ENCODE measurements at places on chromosomes 5 and 9.
A peak's percentile ranks its signal among the peaks of the same experiment; 100 is the strongest.

GRCh38 chr5:131394128-131394527, 130.3 kb downstream of the CDC42SE2 start:
- DNase-seq: no peak

DNA sequence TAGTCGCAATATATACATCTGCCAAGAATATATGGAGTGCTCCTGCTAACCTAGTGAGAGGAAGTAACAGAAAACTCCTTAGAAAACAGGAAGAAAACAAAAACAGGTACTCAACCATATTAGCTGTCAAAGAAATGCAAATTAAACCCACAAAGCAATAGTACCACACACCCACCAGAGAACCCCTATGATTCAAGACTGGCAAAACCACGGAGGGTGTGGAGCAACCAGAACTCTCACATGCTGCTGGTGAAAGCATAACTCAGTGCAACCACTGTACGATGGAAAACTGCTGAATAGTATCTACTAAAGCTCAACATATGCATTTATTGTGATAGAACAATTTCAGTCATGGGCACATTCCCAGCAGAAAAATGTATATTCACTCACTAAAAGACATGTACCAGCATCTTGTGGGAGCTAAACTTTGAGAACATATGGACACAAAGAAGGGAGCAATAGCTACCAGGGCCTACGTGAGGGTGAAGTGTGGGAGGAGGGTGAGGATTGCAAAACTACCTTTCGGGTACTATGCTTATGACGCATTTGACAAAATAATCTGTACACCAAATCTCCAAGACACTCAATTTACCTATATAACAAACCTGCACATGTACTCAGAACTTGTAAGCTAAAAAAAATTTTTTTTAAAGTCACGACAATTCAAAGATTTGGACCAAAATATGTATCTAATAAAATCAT, 34.0 kb downstream of the PTPN3 start:
- no peak for DNase-seq

GRCh38 chr5:149268928-149269557, 2.6 kb upstream of the AFAP1L1 start:
- DNase-seq: peak; percentile 48

DNA sequence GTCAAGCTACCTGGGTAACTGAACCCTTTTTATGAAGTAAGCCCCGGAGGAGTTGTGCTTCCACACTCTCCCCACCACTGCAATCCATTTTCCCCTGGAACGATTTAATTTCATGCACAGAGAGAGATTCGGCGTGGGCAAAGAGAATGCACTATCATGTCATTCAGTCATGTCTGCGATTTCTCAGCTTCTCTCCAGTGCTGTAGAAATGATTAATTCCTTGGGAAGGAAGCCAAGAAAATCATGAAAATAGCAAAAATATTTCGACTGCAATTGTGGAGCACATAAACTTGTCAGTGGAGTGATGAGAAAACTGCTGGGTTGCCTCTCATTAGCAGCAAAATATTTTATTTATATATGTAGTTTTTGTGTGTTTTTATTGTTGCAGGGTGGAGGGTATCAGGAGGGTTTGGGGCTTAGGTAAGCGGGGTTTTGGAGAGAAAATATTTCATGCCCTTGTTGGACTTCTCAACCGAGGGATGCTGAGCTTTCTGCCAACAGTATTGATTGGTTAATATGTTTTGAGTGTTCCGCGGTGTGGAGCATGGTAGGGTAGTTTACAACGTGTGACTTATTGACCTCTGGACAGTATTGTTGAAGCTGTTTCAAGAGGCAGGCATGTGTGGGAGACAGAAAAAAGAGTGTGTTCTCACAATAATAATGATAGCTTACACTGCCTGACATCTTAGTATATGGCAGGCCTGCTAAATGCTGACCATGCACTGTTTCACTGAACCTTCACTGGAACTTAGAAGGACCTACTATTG, 69.3 kb downstream of the SGCD start:
- no peak for DNase-seq

DNA sequence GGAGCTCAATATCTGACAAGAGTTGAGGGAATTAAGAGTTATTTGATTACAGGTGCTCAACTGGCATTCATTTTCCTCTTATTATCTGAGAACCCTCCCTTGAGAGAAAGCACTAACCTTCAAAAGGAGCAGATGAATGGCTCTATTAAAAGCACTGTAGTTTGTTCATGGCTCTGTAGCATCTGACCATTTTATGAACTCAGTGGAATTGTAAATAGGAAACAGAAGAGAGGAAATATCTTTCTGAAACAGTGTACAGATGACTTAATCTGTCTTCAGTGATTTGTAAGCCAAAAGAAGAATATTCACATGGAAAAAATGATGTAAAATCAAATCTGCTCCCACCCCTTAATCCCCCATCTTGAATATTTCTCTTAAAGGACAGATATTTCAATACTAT, 810.4 kb upstream of the GRAMD2B start:
- DNase-seq: no peak

DNA sequence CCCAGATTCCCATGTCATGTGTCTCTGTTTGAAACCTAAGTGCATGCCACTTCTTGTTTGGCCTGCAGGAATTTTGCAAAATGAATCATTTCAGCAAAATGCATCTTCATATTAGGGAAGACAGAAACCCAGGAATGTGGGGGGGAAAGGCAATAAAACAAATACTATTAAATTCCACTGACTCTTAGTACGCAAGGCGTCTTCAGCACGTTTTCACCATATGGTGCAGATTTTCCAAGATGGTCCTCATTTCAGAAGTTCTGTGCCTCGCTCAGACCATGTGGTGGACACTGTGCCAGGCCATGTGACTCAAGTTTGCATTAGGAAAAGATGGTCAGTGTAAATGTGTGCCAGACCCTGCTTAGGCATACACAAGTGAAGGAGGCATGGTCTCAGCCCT, 184.0 kb downstream of the ACTL7B start:
- DNase-seq: no peak

GRCh38 chr5:57054671-57055070, 102.7 kb upstream of the MIER3 start:
- DNase-seq: no peak

DNA sequence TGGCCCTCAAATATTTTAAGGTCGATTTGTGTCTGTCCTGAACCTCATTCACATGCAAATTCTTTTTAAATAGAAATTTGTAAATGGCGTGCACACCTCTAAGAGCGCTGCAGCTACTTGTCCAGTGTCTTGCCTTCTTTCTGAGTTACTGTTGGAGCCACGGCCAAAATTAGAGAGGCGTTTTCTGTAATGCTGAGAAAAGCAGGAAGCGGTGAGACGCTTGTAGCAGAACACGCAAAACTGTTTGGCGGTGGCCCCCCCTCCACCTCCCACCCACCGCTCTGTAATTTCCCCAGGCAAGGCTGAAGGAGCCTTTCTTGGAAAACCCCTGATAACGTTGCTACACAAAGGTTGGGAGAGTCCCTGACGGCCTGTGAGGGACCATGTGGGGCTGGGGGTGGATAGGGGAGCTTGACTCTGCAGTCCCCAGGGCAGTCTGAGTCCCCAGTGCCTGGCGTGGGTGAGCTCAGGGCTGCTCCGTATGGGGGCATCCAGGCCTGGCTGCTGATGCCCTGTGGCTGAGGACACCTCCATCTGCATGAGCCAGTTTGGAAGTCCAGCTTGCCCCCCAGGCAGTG, 96.5 kb downstream of the GADD45G start:
- no peak for DNase-seq

GRCh38 chr9:27042476-27042875, 37.0 kb upstream of the LRRC19 start:
- DNase-seq: no peak
